ENCODE measurements at places on chromosomes 5 and 9. TPM values are rescaled to one million over a fixed set of nuclear protein-coding genes. Genes with fewer than 3 reads are reported as not detected.

DNA sequence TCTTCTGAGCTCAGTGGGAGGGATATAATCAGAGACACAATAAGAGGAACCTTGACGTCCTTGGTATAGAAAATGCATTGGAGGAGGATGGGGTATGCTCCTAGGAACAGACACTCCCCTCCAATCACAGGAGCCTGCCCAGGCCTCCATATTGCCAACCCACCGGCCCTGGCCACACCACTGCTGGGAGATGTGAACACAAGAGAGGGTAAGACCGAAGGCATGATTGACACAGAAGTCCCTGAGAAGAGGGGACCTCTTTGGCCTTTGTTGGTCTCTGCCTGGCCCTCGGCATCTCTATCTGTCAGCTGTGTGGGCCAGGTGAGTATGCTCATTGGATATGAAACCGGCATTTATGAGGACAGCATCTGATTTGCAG, 62.0 kb downstream of the CRB2 start:
- no peak overlapping the region for H3K27ac ChIP-seq
- peaks cover 7% of the 10 kb centered on the region for H3K36me3 ChIP-seq

- DNase-seq: no peak
- H3K27me3 ChIP-seq: no peaks in the 10 kb centered on the region
- no peak overlapping the region for H3K27ac ChIP-seq
- peaks cover 30% of the 10 kb centered on the region for H3K4me1 ChIP-seq
- H3K4me3 ChIP-seq: no peak overlapping the region
Measured at GRCh38 chr5:39475159-39475571, 50.4 kb upstream of the DAB2 start.

The GADD45G gene
- 1.0 TPM for total RNA-seq

- H3K36me3 ChIP-seq: no peaks in the 10 kb centered on the region
- H3K4me3 ChIP-seq: no peak overlapping the region
- H3K27me3 ChIP-seq: no peaks in the 10 kb centered on the region
- H3K27ac ChIP-seq: no peak overlapping the region
Measured at GRCh38 chr9:33414268-33414667, 11.9 kb upstream of the AQP7 start.

The XRCC4 gene
- 12.1 TPM for total RNA-seq

DNA sequence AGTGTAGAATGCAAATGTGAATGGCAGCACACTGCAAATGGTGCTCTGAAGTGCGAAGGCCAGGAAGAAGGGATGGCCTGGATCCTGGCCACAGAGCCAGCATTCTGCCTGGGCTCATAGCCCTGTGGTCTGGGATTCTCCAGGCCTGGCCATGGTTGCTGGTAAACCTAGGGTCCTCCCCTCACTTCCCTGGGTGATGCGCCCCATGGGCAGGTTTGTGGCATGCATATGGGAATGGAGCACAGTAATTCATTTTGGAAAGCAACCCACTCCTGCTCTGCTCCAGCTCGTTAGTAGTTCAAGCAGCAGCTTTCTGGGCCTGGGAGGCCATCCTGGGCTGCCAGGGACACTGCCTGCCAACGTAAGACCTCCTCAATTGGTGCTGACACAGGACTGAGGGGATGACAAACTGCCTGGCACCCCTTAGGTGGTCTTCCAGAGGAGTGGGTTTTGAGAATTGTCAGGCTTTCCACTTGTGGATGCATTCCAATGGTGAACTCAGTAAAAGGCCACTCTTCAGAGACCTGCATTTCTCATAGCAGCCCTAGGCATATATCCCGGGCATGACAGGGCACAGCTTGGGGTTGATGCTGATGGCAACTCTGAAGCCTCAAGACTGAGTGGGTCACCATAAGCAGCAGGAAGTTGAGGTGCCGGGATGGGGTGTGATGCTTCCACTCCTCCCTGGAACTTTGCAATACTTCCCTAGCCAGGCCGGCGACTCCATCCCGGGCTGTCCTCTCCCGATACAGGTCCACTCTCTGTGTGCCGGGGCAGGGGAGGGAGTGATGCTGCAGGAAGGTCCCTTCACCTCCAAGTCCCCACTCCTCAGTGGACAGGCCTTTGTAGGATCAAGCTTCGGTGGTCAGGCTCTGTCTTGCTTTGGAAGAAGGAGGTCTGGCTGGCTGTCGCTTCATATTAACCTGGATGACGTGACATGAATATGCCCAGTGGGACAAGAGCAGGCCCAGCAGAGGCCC, 1.2 kb upstream of the SLC25A48 start:
- peaks cover 3% of the 10 kb centered on the region for H3K4me1 ChIP-seq

The DND1 gene
- 3.3 TPM for total RNA-seq

DNA sequence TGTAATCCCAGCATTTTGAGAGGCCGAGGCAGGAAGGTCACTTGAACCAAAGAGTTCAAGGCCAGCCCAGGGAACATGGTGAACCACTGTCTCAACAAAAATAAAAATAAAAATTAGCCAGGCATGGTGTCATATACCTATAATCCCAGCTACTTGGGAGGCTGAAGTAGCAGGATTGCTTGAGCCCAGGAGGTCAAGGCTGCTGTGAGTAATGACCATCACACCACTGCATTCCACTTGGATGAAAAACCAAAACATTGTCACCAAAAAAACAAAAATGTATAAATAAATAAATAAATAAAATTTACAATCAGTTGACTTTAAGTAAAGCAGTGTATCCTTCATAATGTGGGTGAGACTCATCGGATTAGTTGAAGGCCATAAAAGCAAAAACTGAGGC, 541.4 kb downstream of the CSNK1G3 start:
- no peak for DNase-seq
- H3K4me1 ChIP-seq: peaks cover 49% of the 10 kb centered on the region
- no peak overlapping the region for H3K27ac ChIP-seq

GRCh38 chr9:136136127-136136925, 17.7 kb upstream of the TMEM250 start:
- H3K27ac ChIP-seq: no peak overlapping the region
- peaks cover 51% of the 10 kb centered on the region for H3K27me3 ChIP-seq
- no peaks in the 10 kb centered on the region for H3K36me3 ChIP-seq
- DNase-seq: no peak

GRCh38 chr9:106890608-106891007, 27.6 kb downstream of the ZNF462 start:
- DNase-seq: no peak
- H3K4me1 ChIP-seq: peaks cover 84% of the 10 kb centered on the region
- H3K27ac ChIP-seq: peak overlapping the region; percentile 78
- no peak overlapping the region for H3K4me3 ChIP-seq
- H3K27me3 ChIP-seq: no peaks in the 10 kb centered on the region

The CER1 gene
- 1.0 TPM for total RNA-seq

DNA sequence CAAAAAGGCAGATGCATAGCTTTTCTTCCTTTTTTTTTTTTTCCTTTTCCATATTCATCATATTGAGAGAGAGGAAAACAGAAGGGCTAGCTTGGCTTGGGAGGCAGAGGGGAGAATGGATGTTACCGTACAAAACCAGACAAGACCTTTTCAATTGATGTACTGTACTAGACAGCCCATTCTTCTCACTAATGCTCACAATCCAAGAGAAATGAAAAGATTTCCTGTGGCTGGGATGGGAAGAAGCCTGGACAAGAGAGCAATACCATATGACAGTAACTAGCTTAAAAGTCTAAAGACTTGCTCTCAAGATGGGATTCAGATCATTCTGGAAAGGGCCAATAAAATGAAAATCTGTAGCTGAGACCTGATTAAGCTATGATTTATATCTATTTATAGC, 3.4 kb downstream of the CEMIP2 start:
- H3K27ac ChIP-seq: peak overlapping the region; percentile 83
- H3K4me1 ChIP-seq: peaks cover 62% of the 10 kb centered on the region
- no peaks in the 10 kb centered on the region for H3K36me3 ChIP-seq
- DNase-seq: no peak
- peak overlapping the region; percentile 41 for H3K4me3 ChIP-seq

DNA sequence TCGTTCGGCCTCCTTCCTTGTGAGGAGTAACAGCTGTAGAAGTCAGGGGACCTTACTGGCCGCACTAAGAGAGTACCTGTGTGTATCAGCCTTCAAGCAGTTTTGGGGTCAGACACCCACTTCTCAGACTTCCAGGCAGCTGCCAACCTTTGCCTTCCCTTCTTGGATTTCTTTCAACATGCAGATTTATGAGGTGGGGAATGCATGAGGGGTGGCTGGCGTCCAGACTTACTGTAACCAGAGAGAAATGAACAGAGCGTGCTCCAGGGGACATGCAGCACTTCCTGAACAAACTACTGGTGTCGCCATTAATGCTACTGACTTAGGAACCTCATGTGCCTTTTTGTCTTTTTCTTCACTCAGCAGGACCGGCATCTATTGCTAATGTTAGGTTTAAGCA, 46.7 kb downstream of the INSYN2B start:
- no peak overlapping the region for H3K27ac ChIP-seq
- no peak overlapping the region for H3K4me3 ChIP-seq
- H3K36me3 ChIP-seq: no peaks in the 10 kb centered on the region
- no peak for DNase-seq

DNA sequence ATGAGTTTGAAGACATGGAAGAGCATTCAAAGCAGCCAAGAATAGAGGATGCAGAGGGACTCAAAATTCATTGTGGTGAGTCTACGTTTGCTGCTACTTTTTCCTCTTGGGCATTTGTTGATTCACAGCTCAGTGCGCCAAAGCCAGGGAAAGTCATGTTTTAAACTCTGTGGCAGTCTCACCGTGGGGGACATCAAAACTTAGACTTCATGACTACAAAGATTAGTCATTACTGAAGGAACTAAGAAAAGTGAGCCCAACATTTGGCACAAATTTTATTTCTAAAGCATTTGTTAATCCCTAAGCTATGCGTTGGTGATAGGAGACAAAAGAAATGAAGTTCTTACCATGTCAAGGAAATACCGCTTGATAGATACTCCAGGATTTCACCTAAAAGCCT, 73.7 kb upstream of the MTAP start:
- no peak overlapping the region for H3K27ac ChIP-seq
- H3K36me3 ChIP-seq: no peaks in the 10 kb centered on the region
- no peak for DNase-seq
- H3K27me3 ChIP-seq: peaks cover 6% of the 10 kb centered on the region
- H3K4me3 ChIP-seq: no peak overlapping the region
- H3K4me1 ChIP-seq: peaks cover 1% of the 10 kb centered on the region

DNA sequence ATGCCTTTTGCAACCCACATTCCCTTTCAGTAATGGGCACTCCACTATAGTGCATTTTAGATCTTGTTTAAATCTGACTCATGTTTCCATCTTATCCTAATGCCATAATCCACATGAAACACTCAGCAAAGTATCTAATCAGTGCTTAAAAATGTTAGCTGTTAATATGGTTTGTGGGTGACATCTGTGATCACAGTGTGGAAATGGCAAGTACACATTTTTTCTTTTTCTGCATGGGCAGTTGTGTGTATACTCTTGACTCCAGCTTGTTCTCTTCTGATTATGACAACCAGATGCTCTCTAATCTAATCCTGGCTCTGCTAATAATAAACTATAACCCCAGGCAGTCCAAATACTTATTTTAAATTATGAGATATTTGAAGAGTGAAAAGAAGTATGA, 103.3 kb downstream of the EDIL3 start:
- H3K27me3 ChIP-seq: no peaks in the 10 kb centered on the region
- H3K27ac ChIP-seq: no peak overlapping the region
- no peak for DNase-seq
- no peak overlapping the region for H3K4me3 ChIP-seq
- H3K36me3 ChIP-seq: peaks cover 5% of the 10 kb centered on the region
- H3K4me1 ChIP-seq: peaks cover 8% of the 10 kb centered on the region

The SPINK6 gene
- not detected for total RNA-seq

DNA sequence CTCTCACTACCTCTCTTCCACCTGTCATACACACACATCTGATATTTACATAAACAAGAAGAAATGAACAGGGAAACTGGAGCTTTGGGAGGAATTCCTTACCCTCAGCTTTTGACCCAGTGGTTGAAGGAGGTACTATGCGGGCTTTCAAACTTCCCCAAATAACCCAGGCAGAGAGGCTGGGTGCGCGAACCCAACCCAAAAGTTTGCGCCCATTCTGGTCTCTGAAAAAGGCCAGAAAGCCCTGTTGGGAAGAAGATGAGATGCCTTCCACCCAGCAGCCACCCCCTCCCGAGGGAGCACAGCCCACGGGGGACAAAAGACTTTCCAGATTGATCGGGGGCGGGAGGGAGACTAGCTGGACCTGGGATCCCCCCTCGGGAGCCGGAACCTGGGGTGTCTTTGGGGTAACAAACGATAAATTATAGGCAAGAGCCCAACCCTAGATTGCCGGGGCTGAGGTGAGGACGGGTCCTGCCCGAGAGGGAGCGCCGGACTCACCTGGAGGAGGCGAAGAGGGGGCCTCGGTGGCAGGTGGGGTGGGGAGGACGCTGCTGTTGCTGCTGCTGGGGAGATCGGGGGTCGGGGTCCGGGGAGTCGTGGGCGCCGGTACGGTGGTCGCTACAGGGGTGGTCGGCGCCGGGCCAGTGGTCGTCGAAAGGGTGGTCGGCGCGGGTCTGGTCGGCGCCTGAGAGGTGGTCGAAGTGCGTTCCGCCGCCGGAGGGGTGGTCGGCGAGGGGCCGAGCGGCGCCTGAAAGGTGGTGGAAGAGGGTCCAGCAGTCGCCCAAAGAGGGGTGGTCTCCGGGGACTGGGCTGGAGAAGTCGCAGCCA, 798 bp downstream of the MEGF9 start:
- no peaks in the 10 kb centered on the region for H3K36me3 ChIP-seq
- DNase-seq: no peak
- H3K4me3 ChIP-seq: peak overlapping the region; percentile 89
- no peaks in the 10 kb centered on the region for H3K27me3 ChIP-seq
- peak overlapping the region; percentile 62 for H3K27ac ChIP-seq

DNA sequence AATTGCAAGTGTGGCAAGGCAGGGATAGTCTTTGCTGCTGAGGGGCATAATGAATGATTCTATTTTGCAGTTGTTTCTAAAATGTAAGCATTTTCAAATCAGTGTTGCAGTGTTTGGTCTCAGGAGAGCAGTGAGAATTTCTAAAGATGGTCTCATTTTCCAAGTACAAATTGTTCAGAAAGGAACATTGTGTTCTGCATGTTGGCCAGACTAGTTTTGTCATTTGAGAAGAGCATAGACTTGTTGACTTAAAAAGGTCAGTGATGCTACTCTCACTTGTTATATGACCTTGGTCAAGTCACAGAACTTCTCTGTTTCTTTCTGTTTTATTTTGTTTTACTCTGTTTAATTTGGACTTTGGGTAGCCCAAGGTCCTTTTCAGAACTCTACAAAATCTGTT, 344.6 kb downstream of the OSTF1 start:
- H3K27me3 ChIP-seq: peaks cover 34% of the 10 kb centered on the region
- H3K27ac ChIP-seq: no peak overlapping the region
- no peak overlapping the region for H3K4me3 ChIP-seq
- peaks cover 10% of the 10 kb centered on the region for H3K4me1 ChIP-seq
- no peaks in the 10 kb centered on the region for H3K36me3 ChIP-seq
- no peak for DNase-seq

The NMUR2 gene
- total RNA-seq: 1.9 TPM
